Stimulated activated CD4-positive, alpha-beta T cell treated with anti-CD3 and anti-CD28 coated beads, Interleukin-15, amount 100 ng/mL, for 48 hours (primary cell): ENCODE measurements at places on chromosomes 13 and 19.

GRCh38 chr13:41837629-41838028, 123.3 kb downstream of the VWA8 start:
- no peak for DNase-seq

DNA sequence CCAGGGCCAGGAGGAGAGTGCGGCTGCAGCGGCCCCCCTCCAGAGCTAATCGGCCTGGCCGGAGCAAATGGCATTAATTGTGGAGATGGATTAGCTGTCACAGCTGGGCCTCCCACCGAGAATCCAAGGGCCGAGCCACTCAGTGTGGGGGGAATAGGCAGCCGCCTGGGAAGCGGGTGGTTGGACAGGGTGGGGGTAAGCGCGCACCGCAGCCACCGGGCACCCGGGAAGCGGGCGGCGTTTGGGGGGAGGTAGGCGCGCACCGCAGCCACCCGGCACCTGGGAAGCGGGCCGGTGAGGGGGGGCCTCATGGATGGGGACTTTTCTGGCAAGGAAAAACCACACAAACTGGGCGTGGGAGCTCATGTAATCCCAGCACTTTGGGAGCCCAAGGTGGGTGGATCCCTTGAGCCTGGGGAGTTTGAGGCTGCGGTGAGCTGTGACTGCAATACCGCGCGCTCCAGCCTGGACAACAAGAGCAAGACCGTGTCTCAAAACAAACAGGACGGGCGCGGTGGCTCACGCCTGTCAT, 9.7 kb downstream of the R3HDM4 start:
- no peak for DNase-seq

DNA sequence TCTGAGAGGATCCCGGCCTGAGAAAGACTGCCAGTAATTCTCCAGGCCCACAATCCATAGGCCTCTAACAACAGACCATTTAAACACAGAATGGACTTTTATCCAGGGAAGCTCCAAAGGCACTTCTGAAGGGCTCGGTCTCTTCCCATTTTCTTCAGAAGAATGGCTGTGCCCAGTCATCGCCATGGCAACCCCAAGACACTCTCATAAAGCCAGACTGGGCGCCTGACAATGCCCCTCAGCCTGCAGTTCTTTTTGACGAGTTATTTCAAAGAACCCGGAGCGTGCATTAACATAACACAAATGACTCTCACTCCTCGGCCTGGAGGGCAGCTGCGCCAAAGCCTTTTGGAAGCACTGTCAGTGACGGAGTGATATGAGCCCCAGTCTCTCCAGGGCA, 61.0 kb downstream of the RASA3 start:
- no peak for DNase-seq

DNA sequence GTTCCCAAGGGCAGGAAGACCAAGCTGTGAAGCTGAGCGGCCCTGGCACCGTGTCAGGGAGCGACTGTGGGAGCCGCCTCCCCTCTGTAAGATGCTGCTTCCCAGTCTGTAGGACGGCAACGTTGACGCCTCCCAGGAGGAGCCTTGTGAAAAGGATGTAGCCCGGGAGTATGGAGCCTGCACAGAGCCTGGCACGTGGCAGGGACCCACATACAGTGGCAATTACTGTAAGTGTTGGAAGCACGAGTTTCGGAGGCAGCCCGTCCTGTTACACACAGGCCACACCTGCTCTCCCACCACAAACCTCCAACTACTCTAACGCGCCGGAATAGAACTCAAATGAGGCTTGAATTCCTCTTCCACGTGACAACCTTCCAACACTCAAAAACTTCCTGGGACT, 6.6 kb downstream of the RAB20 start:
- DNase-seq = no peak

DNA sequence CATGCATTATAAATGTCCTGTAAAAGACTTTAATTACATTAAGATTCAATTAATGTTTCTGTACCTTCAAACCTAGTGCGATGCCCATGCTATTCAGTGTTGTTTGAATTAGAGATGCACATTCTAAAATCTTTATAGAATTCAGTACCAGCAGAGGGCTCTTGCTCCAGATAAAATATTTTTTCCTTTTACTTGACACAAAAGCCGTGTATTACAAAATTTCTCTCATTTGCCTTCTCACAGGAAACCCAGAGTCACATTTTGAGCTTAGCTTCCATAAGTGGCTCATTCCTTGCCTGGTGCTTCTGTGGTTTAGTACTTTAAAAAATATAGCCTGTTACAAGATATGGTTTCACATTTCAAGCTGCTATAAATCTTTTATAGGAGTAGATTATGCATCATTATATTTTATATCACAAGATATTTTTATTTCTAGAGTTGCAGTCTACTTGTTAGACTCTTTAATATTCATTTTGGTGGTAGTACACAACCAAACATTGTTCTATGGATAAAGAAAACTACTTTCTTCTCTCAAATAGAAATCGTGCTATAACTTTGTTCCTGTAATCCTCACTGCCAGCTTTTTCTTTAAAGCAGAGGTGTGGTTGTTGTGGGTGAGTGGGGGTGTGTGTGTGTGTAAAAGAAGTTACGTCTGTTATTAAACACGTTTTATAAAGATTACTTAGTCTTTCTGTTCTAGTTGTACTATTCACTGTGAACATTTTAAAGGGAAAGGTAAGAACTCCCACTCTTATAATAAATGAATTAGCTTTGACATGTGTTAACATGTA, 101.4 kb downstream of the RNF17 start:
- no peak for DNase-seq

- DNase-seq = peak; percentile 13
Measured at GRCh38 chr19:16446724-16447368, 24.9 kb downstream of the EPS15L1 start.
